ENCODE measurements at places on chromosomes 6 and 20.

- no peak for DNase-seq
These were observed 96.1 kb downstream of the NUS1 start for GRCh38 chr6:117771403-117771802.

DNA sequence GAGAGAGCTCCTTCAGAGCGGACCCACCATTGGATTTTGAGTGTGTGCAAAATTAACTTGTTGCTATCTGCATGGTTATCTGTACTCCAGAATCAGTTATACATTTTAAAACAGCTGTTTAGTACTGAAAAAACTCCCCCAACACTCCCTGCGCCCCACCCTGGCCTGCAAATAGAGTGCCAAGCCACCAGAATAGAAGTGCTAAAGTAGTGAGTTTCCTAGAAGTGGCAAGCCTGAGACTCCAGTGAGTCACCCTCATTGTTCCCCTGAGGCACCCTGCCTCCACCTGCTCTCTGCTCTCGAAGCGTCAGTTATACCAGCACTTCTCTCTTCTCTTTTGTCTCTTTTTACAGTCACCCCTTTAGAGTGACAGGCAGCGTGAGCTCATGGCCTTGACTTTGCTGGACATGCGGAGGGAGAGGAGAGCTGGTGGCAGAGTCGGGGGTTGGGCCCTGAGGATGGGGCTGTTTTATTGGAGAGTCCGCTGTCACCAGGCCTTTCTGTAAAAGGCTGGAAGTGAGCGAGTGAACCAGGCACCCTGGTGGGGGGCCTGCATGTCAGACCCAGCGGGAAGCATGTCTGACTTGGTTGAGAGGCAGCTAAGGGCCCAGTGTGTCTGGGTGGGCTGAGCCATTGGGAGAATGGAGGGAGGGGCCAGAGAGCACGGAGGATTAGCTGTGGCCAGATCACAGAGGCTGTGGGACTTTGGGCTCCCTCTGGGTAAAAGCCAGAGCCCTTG is 10.4 kb downstream of the IGF2R start:
- peak; percentile 70 for DNase-seq

GRCh38 chr20:17524560-17524959 is 6.6 kb downstream of the BFSP1 start:
- no peak for DNase-seq

DNA sequence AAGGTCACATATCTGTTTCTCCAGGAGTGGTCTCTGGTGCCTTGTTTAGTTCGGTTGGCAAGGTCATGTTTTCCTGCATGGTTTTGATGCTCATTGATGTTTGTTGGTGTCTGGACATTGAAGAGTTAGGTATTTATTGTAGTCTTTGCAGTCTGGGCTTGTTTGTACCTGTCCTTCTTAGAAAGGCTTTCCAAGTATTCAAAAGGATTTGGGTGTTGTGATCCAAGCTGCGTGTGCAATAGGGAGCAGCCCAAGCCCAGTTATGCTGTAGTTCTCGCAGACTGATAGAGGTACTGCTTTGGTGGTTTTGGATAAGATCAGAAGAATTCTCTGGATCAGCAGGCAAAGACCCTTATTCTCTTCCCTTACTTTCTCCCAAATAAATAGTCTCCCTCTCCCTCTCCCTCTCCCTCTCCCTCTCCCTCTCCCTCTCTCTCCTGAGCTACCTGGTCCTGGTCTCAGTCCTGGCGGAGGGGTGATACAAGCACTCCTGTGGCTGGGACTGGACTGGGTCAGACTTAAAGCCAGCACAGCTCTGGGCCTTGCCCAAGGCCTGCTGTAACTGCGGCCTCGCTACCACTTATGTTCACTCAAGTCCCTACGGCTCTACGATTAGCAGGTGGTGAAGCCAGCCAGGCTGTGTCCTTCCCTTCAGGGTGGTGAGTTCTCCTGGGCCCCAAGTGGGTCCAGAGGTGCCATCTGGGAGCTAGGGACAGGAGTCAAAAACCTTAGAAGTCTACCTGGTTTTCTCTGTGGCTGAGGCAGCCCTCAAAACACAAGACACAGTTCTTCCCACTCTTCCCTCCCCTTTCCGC is 27.3 kb upstream of the GRM4 start:
- DNase-seq, result no peak

DNA sequence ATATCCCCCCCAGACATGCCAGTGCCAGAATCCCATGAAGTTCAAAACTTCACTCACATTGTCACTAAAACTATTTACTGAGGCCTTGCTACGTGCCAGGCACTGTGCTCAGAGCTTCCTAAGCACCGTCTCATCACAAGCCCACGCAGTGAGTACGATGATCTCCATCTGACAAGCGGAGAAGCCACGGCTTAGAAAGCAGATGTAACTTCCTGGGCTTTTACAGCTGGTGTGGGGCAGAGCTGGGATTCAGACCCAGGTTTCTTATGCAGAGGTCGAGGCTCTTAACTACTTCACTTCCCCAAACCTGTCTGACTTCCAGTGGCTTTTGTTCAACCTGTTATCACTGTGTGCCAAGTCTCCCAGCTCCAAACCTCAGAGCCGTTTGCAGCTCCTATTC is 8.3 kb downstream of the MDGA1 start:
- no peak for DNase-seq

- DNase-seq, result no peak
These were observed 38.1 kb downstream of the FAM50B start for GRCh38 chr6:3887150-3887700.

DNA sequence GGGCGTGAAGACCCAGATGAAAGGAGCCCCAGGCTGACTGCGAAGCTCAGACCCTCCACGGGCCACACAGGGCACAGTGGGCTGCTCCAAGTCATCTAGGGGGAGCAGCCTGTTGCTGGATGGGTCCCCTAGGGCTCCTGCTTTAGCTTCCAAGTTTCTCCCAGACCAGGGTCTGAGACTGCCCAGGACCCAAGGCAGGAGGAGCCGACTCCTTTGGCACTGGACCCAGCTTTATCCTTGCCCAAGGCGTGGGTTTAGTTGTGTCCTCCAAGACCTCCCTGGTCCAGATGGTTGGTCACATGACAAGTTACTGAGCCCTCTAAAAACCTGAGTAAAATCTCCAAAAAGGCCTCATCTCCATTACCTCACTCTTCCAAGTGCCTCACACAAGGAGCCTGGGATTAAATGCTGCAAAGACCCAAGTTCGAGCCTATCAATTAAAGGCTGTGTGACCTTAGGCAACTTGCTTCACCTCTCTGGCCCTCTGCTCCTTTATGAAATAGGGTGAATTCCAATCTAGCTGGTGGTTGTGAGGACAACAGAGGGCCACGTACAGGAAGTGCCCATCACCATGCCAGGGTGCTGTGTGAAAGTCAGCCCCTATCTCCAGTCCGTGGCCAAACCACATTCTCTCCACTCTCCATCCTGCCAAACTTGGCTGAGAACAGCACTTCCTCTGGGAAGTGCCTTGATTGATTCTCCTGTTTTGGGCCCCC is 2.5 kb downstream of the NECAB3 start:
- DNase-seq, result no peak

GRCh38 chr6:54044059-54044458 is 67.2 kb upstream of the MLIP start:
- DNase-seq, result no peak

- no peak for DNase-seq
These were observed 336.6 kb downstream of the CDH4 start for GRCh38 chr20:61588411-61589385.

DNA sequence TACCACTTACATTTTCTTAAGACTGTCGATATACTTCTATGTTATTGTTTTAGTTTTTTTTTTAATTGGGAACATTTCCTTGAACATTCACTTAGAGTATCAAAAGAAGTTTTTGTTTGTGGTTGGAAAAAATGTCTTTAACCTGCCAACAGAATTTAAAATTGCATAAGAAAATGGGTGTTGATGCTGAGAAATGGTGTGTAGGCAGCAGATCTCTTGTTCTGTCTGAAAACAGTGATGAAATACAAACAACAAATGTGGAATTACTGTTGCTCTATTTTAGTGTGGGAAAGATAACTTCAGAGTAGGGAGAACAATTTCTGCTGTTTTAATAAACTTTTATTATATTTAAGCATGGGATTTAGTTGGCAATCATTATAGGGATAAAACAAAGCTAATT is 293.5 kb downstream of the CDKAL1 start:
- no peak for DNase-seq

GRCh38 chr20:38095017-38095686 is 61.6 kb downstream of the RPRD1B start:
- DNase-seq, result no peak

DNA sequence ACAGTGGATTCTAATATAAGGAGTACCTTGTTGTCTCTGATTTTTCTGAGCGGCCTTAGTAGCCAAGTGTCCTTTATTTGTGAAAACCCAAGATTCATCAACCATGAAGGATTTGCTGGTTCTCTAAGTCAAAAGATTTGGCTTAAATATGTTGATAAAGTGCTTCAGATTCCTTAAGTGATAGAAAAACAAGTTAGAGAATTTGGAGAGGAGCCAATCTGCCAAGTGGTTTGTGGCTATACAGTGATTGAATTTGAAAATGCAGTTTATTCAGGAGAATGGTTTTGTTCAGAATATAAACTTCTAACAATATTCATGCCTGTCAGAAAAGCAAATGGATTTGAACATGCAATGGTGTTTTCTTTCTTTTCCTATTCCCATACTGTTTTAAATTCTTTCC is 54.8 kb downstream of the CAP2 start:
- no peak for DNase-seq

Data from activated naive CD4-positive, alpha-beta T cell treated with Interleukin-2 at 50 U/mL for 16 hours (primary cell).